Neural crest cell (in vitro differentiated cells): ENCODE measurements at places on chromosomes 2 and 18. TPM values are rescaled to one million over a fixed set of nuclear protein-coding genes. Genes with fewer than 3 reads are reported as not detected.

Gene RAB27B
- 0.25 and 0.44 TPM in 2 replicates for total RNA-seq

- DNase-seq, result no peak
Observed at GRCh38 chr18:70365361-70365760, 76.5 kb downstream of the SOCS6 start.

DNA sequence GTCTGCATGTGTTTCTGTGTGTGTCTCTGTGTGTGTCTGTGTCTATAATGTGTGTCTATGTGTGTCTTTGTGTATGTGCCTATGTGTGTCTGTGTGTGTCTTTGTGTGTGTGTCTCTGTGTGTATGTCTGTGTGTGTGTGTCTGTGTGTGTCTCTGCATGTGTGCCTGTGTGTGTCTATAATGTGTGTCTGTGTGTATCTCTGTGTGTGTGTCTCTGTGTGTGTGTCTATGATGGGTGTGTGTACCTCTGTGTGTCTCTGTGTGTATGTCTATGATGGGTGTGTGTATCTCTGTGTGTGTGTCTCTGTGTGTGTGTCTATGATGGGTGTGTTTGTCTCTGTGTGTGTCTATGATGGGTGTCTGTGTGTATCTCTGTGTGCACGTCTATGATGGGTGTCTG, 126.2 kb upstream of the GPC1 start:
- DNase-seq, result no peak

GRCh38 chr18:62118328-62118727, 68.5 kb downstream of the PIGN start:
- DNase-seq, result no peak

GRCh38 chr2:22882643-22883042, 502.3 kb upstream of the KLHL29 start:
- DNase-seq, result no peak

Gene CFC1
- total RNA-seq, result not detected in 2 replicates

DNA sequence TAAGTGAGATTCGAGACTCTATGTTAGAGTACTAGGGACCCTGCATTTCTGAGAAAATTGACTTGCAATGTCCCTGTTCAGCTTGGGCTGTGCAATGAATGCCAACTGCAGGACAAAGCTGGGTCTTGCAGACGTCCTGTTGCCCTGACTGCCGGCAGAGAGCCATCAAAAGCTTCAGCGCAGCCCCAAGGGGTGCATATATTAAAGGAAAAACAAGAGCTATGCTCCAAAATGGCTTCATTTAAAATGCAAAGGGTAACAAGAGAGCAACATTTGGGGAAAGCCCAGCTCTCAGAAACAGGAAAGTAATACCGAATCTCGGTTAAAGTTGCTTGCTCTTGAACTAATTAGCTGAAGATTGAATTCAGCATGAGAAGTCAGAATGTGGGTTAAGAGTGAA, 110.9 kb upstream of the PNPT1 start:
- no peak for DNase-seq

- DNase-seq, result no peak
Observed at GRCh38 chr18:77071061-77071460, 61.5 kb downstream of the MBP start.

GRCh38 chr2:63712748-63713147, 124.0 kb downstream of the MDH1 start:
- DNase-seq, result no peak

GRCh38 chr2:33363325-33364298, 112.8 kb upstream of the RASGRP3 start:
- DNase-seq, result no peak

DNA sequence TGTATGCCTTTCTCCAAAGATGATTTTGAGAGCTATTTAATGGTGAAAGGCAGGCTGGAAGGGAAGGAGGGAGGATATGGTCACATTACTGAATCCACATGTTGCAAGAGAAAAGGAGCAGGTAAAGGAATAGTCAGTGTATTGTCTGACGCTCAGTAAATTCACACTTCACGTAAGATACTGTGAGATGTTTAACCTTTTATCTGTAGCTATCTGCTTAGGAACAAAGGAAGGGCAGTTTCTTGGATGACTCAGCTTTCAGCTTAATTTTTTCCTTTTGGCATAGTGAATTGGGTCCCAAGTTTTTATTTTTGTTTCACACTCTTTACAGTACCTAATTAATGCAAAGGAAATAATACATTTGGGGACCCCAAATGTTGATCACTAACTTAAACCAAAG, 96.2 kb downstream of the PMS1 start:
- DNase-seq, result no peak

Gene RAB6D
- 0.42 and 0.52 TPM in 2 replicates for total RNA-seq

DNA sequence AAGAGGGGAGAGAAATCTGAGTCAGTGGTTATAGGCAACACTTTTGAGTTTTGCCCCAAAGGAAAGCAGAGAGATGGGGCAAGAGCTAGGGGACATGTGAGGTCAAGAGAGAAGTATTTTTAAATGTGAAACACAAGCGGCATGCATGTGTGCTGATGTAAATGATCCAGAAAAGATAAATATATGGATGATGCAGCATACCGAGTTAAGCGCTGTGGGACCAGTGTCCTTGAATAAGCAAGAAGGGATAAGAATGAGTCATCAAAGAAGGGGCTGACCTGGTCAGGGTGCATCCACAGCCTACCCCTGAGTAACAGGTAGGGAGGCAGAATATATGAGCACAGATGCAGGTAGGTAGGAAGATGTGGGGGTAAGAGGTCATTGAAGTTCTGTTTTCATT, 180.9 kb downstream of the TRABD2A start:
- no peak for DNase-seq

- DNase-seq, result no peak
Observed at GRCh38 chr2:70551167-70551566, 2.5 kb downstream of the TGFA start.

Gene ATRAID
- 86.3 and 86.6 TPM in 2 replicates for total RNA-seq

GRCh38 chr18:68564961-68565360, 149.9 kb downstream of the TMX3 start:
- DNase-seq, result no peak

Gene FSIP2
- 8.0 and 10.1 TPM in 2 replicates for total RNA-seq

Gene DUSP19
- total RNA-seq, result 3.5 and 4.7 TPM in 2 replicates

GRCh38 chr2:134583997-134584520, 134.7 kb downstream of the TMEM163 start:
- DNase-seq, result no peak

Gene FAP
- total RNA-seq, result 0.50 TPM in 1 of 2 replicates, not detected in the other

DNA sequence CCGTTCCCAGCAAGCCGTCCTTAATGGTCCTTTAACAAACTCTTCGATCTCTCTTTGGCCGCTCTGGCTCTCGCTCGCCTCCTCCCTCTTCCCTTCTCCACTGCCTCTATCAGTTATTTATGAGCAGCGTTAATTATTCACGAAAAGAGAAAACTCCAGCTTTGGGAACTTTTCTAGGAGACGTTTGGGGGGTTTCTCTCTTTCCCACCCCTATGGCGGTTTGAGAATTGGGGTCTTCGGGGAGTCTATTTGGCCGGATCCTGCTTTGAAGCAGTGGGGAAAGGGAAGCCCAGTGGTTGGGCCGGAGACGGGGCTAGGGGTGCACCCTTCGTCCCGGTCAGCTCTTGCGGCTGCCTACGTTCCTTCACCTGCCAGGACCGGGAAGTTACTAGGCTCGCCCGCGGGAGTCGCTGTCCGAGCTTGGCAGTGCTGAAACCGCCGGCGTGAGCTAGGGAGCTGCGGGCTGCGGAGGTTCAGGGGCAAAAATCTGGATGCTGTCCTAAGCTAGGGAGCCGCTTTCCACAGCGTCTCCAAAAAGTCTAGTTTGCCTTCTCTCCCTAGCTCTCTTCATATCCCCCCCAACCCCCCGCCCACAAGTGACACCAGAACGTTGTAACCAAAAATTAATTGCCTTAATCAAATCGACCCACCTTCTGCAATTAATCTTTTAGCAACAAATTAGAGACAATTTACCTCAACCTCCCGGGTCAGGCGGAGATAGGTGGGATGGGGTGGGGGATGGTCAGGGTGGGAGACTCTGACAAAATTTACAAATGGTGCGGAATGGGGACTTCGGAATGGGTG, 8.9 kb upstream of the SKOR2 start:
- peak; percentile 78 for DNase-seq

DNA sequence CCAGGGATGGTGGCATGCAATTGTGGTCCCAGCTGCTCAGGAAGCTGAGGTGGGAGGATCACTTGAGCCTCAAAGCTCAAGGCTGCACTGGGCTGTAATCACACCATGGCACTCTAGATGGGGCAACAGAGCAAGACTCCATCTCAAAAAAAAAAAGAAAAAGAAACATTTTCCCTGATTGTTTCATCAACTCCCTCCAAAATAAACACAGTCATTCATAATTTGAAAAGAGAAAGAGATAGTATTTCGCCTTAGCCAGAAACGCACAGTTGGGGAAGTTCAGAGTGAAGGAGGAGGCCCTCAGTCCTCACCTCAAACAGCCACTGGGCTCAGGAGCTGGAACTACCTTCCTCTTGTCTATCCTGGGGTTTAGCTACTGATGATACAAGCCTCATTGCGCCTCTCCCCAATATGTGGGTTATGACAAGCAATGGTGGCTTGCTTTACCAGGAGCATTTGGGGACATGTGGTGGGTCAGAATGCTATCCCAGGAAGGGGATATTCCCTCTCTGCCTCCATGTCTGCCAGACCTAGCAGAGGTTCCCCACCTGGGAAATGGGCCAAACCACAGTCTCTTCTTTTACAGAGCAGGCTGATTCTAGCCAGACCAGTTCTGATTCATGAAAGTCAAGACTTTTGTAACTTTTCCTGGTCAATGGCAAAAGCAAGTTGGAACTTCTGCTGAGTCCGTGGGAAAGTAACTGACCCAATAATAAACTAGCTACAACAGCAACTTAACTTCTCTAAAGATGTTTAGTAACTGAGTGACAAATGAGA, 22.2 kb upstream of the TMEM87B start:
- no peak for DNase-seq

GRCh38 chr18:57801761-57802212, 1.3 kb downstream of the ATP8B1 start:
- no peak for DNase-seq
